ENCODE measurements at places on chromosomes 7 and 10. TPM values are rescaled to one million over a fixed set of nuclear protein-coding genes. Genes with fewer than 3 reads are reported as not detected.

DNA sequence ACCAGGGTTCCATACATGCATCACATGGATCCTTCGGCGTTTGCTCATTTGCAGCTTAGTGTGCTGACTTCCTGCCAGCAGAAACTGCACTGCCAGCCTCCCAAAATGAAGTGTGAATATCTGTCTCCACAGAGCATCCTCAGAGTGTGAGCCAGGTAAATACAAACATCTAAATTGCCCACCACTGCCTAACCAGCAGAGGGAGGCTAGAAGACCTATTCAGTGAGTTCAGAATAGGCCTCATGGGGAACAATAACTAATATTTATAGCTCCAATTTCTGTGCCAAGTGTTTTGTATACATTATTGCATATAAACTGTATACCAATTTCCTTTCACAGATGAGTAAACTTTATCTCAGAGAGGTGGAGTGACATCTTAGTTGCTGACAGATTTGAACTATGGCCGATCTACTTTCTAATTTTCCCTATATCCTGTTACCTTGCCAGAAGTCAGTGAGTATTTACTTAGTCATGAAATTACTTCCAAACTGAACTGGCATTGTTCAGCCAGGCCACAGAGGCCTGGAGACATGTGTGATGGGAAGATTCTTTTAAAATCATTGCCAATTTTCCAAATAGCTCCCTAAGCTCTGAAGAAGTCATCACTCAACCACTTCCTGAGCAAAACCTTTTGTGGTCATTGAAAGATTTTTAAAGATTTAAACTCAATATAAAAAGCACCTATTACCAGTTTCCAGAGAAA, 926.5 kb upstream of the GHITM start:
- no peaks in the 10 kb centered on the region for H3K27me3 ChIP-seq
- no peak overlapping the region for H3K27ac ChIP-seq
- H3K36me3 ChIP-seq = no peaks in the 10 kb centered on the region
- H3K4me3 ChIP-seq = no peak overlapping the region

GRCh38 chr7:129227646-129228578, 3.1 kb downstream of the AHCYL2 start:
- H3K27me3 ChIP-seq = no peaks in the 10 kb centered on the region
- no peak for DNase-seq
- H3K27ac ChIP-seq = no peak overlapping the region
- no peak overlapping the region for H3K4me3 ChIP-seq
- H3K36me3 ChIP-seq = no peaks in the 10 kb centered on the region
- H3K4me1 ChIP-seq = peaks cover 5% of the 10 kb centered on the region

DNA sequence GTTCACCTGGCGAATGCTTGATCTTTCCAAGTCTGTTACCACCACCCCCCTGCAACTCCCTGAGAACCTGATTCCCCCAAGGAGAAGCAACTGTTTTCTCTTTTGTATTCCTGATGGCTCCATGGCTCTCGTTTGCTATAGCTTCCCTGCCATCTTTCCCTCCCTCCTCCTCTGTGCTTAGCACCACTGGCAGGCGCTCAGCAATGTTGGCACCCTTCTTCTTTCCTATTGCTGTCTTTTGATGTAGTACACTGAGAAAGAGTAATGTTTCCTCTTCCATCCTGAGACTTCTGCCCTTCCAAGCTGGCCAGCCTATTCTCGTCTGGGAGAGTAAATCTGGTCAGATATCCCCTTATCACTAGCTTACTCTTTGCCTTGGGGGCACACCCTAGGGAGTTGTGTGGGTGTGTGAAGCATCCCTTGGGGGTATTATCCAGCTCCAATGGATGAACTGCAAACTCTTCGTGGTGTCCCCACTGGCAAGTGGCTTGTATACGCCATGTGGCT, 74.0 kb downstream of the BMPER start:
- H3K4me1 ChIP-seq = no peaks in the 10 kb centered on the region
- no peak overlapping the region for H3K27ac ChIP-seq
- DNase-seq = no peak
- no peaks in the 10 kb centered on the region for H3K27me3 ChIP-seq

DGKI gene
- 0.90 TPM for total RNA-seq

DNA sequence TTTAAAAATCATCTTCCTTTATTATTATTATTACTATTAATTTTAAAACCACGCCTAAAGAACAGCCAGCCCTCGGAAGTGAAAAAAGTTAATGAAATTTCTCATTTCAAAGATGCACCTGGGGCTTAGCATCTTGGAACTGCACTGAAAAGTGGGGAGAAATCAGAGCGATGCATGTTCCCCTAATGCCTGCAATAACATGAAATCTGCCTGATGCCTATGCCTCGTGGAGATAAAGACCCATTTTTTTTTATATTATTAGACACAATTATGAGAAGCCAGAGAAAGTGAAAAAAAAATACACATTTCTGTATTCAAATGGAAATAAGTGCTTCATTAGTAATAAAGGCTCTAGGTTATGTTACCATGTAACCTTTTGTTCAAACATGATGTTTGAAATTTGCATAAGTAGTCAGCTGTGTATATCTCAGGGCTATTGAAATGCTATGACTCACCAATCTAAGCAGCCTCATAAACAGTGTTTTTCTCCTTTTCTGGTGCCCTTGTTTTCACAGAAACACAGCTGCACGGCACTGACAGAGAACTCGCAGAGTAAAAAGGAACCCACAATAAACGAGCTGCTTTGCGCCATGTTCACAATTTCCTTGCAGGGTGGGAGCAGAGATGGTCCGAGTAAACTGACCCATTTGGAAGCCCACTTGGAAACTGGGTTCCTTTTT, 175.8 kb upstream of the PRKCQ start:
- no peaks in the 10 kb centered on the region for H3K27me3 ChIP-seq
- no peak overlapping the region for H3K27ac ChIP-seq
- H3K4me3 ChIP-seq = no peak overlapping the region

GRCh38 chr7:123615344-123615743, 13.7 kb downstream of the ASB15 start:
- H3K36me3 ChIP-seq = no peaks in the 10 kb centered on the region
- DNase-seq = no peak
- no peaks in the 10 kb centered on the region for H3K4me1 ChIP-seq
- no peak overlapping the region for H3K4me3 ChIP-seq
- no peaks in the 10 kb centered on the region for H3K27me3 ChIP-seq
- no peak overlapping the region for H3K27ac ChIP-seq

DNA sequence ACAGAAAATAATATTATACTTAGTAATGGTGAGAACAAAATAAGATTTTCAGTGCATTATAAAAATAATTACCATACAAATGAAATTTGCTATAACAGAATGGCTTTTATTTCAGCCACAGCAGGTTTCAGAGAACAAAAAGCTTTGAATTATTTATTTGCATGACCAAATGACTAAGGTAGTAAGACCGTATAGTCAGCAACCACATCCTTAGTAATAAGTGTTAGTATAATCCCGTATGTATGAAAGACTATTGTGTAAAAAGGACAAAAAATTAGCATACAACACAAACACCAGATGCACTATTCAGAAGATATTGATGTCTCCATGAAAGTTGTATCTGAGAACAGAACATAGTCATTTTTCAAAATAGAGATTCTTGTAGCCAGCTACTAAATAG, 12.2 kb downstream of the PDZD8 start:
- H3K4me3 ChIP-seq = no peak overlapping the region
- no peak overlapping the region for H3K27ac ChIP-seq
- H3K36me3 ChIP-seq = no peaks in the 10 kb centered on the region
- H3K4me1 ChIP-seq = peaks cover 14% of the 10 kb centered on the region
- DNase-seq = no peak

DNA sequence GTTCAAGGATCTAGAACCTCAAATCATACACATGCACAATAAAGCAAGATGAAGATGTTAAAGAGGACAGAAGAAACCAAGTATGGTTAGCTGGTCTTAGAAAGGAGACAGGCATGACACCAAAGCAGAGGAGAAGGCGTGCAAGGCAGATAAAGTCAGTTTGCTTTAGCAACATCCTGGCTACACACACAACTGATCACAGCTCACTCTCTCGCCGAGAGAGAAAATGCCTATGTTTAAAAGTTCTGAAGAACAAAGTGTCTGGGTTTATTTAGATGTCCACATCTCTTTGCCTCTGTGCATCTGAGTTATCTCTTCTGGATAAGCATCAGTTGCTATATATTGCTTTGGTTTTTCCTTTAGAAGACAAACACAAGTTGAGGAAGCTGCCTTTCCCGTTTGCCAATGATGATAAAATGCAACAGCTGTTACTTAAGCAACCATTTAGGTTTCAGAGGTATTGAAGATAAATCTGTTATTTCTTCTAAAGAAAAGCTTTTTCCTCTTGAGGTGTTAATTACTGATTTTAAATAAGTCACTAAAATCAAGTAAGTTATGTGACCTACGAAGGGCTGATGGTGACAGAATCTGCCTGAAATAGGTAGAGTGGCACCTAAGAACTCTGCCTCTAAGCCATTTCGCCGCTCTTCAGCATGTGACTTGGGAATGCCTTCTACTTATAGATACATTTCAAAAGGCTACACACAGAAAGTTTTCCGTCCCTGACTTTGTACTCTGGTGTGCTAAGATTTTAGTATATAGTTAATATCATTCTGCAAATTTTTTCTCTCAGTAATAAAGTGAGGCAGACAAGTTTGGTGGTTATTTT, 146.2 kb upstream of the ASAH2 start:
- H3K36me3 ChIP-seq = no peaks in the 10 kb centered on the region
- H3K4me3 ChIP-seq = no peak overlapping the region
- no peaks in the 10 kb centered on the region for H3K27me3 ChIP-seq
- no peak overlapping the region for H3K27ac ChIP-seq

CALML5 gene
- not detected for total RNA-seq

DNA sequence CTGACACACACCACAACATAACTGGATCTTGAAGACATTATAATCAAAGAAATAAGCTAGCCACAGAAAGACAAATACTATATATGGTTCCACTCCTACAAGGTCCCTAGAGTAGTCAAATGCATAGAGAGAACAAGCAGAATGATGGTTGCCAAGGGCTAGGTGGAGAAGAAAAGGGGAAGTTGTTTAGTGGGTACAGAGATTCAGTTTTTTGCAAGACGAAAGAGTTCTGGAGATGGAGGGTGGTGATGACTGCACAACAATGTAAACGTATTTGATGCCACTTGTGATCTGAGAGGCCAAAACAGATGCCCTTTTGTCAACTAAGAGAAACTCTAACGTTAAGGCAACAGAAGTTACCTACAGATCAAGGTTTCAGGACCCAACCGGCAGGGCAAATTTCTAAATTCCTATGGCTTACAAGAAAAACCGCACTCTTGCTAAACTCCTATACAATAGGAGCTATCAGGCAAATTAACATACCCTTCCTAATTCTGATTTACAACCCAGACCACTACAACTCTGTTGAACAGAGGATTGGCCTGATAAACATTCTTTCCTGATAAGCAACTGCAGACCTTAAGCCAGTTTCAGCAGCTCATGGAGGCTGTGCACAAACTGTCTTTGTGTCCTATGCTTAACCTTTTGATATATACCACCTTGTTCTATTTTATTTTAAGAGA, 69.0 kb downstream of the FAM107B start:
- H3K27ac ChIP-seq = no peak overlapping the region
- H3K36me3 ChIP-seq = no peaks in the 10 kb centered on the region
- no peaks in the 10 kb centered on the region for H3K4me1 ChIP-seq
- DNase-seq = no peak
- no peaks in the 10 kb centered on the region for H3K27me3 ChIP-seq

Measured in adrenal gland (tissue), 19 donors.